ENCODE measurements at places on chromosomes 12 and 14. TPM values are rescaled to one million over a fixed set of nuclear protein-coding genes. Genes with fewer than 3 reads are reported as not detected.
A peak's percentile ranks its signal among the peaks of the same experiment; 100 is the strongest.

GRCh38 chr12:124078800-124079199 lies 105.8 kb downstream of the ZNF664 start:
- H3K36me3 ChIP-seq, result no peaks in the 10 kb centered on the region
- no peaks in the 10 kb centered on the region for H3K27me3 ChIP-seq
- H3K4me3 ChIP-seq, result no peak overlapping the region

DNA sequence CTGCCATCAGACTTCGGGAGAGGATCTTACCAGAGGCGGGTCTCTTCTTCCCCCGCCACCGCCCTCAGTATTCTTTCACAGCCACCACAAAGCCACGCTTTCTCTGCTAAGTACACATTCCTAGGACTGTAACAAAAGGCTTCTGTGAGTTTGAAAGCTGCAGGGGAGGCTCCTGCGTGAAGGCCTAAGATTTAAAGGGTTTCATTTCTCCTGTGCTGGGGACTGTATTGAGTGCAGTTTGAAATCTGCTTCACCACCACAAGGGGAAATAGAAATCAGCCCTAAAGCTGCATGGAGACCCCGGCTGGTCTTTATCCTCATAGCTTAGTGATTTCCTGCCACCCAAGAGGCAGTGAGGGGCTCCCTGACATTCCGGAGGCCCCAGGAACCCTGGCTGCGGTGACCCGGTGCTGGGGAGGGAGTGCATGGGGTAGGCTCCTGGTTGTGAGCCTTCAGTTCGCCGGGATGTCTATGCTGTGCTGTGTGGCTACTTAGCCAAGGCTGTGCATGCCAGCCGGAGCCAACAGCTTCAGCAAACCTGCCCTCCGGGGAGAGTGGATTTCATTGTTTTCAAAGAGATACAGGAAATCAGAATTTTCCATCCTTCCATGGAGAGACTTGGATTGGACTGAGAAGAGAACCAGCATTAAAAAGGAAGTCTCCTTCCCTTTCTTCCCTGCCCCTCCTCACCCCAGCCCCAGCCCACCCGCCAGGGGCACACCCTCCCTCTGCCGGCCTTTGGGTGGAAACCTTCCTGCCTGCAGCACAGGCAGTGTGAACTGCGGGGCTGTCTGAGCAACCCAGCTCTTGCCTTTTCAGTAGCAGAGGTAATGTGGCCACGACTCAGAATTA lies 163.3 kb downstream of the ETV6 start:
- no peak for DNase-seq
- no peaks in the 10 kb centered on the region for H3K27me3 ChIP-seq
- H3K27ac ChIP-seq, result no peak overlapping the region
- H3K4me1 ChIP-seq, result peaks cover 17% of the 10 kb centered on the region
- peak overlapping the region; percentile 20 for H3K4me3 ChIP-seq

GARIN6 gene
- not detected for total RNA-seq

B4GALNT3 gene
- total RNA-seq, result 0.70 TPM

DNA sequence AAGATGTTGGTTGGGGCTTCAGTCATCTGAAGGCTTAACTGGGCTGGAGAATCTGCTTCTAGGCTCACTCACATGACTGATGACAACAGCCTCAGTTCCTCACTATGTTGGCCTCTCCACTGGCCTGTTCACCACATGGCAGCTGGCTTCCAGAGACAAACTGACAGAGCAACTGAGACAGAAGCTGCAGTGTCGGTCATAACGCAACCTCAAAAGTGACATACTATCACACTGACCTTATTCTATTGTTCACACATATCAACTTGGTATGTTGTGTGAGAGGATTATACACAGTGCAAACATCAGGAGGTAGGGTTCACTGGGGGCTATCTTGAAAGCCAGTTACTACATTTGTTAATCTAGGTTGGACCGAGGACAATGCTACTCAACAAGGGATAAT lies 92.9 kb downstream of the PAWR start:
- H3K4me3 ChIP-seq, result no peak overlapping the region
- H3K27ac ChIP-seq, result no peak overlapping the region
- DNase-seq, result no peak
- no peaks in the 10 kb centered on the region for H3K27me3 ChIP-seq
- H3K4me1 ChIP-seq, result no peaks in the 10 kb centered on the region
- no peaks in the 10 kb centered on the region for H3K36me3 ChIP-seq

GRCh38 chr12:131828671-131829355 lies 620 bp downstream of the MMP17 start:
- no peak overlapping the region for H3K4me3 ChIP-seq
- H3K36me3 ChIP-seq, result no peaks in the 10 kb centered on the region
- DNase-seq, result no peak
- H3K27me3 ChIP-seq, result no peaks in the 10 kb centered on the region
- H3K4me1 ChIP-seq, result peaks cover 11% of the 10 kb centered on the region

DNA sequence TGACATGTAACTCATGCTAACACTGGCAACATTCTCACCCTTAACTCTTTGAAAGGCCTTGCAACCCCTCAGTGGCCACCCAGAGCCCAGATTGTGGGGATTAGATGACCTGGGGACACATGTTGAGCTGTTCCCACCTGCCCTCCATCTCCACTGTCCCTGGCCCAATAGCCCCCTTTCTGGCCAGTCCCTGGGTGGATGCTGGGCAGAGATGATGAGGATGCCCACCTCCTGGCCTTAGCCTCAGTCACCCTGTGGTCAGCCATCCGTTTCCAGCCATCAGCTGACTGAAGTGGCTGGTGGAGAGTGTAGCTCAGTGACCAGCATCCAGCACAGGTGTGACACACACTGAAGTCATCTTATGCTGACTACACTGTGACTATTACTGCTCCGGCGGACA lies 4.7 kb downstream of the ANHX start:
- DNase-seq, result no peak
- no peak overlapping the region for H3K4me3 ChIP-seq
- H3K27me3 ChIP-seq, result no peaks in the 10 kb centered on the region
- H3K36me3 ChIP-seq, result no peaks in the 10 kb centered on the region

DNA sequence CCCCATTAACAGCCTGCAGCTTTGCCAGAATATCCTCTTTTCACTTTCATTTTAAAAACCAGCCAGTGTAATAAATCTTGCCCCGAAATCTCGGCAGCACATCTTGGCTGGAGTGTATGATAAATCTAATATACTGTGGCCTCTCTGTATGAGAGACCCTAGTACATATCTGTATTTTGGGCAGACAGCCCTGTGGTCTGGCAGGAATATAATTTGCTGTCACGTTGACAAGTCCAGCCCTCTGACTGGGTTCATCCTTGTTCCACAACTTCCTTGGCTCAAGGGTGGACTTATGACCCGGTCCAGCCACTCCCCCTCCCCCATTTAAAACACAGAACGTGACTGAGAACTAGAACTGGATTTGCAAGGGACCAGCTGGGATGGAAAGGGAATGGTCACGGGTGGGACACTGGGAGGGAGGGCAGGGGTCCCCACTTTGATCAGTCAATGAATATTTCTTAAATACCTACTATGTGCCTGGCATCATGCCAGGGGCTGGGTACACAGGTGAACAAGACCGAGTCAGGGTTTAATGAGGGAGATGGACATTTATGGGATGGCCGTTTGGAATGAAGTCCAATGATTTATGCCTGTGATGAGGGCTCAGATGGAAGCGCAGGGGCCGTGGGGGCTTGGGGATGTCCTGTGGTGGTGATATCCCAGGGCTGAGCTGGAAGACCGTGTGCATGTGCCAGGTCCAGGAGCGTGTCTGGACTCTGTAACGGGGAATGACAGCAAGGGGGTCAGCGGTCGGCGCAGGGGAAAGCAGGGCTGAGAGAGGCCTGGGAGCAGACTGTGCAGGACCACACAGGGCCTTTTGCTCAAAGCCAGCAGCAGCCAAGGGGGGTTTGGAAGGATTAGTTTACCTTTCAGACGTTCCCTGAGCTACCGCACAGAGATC lies 190.5 kb downstream of the PHETA1 start:
- H3K4me3 ChIP-seq, result no peak overlapping the region
- no peaks in the 10 kb centered on the region for H3K4me1 ChIP-seq
- H3K27me3 ChIP-seq, result no peaks in the 10 kb centered on the region

DNA sequence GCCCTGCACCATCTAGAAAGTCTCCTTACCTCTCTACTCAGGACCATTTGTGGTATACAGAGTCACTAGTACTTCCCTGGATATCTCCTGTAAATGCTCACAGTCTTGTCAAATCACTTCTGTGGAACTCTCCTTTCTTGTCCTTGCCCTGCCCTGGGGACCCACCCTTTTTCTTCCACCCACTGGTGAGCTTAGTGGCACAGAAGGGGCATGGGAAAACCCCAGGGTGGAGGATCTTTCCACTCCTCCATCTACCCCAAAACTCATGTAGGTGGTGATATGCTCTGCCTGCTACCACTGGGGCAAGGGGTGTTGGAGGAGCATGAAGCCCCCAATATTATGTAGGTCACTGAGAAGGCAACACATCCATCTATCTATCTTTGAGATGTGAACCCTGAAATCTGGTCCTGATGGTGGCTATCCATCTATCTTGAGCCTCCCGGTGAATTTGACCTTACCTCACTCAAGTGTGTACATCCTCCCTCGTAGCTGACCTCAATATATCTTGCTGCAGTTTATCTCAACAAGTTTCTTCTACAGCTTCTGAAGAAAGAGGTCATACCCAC lies 943 bp downstream of the TESPA1 start:
- no peaks in the 10 kb centered on the region for H3K27me3 ChIP-seq
- no peaks in the 10 kb centered on the region for H3K36me3 ChIP-seq
- DNase-seq, result no peak
- peaks cover 62% of the 10 kb centered on the region for H3K4me1 ChIP-seq

DNA sequence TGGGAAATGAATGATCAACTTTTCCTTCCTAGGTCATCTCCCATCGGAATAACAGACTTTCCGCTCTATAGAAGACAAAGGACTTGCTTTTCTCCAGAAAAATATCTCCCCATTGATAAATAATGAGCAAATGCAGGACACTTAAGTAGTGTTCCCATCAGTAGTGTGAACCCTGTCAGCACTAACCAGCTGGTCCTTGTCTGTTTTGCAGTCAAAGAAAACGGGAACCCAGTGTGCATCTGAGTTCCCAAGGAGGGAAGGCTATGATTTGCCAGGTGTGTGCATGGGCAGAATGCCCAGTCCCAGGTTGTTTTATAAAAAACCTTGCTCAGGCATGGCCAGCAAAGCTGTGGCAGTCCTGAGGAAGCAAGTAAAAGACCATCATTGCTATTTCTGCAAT lies 256.5 kb upstream of the HMGA2 start:
- H3K27me3 ChIP-seq, result no peaks in the 10 kb centered on the region
- H3K4me3 ChIP-seq, result no peak overlapping the region
- no peak for DNase-seq
- H3K36me3 ChIP-seq, result no peaks in the 10 kb centered on the region
- H3K27ac ChIP-seq, result no peak overlapping the region

GRCh38 chr14:22715186-22715812 lies 51.2 kb upstream of the OXA1L start:
- H3K27me3 ChIP-seq, result peaks cover 7% of the 10 kb centered on the region
- no peak overlapping the region for H3K4me3 ChIP-seq
- no peak overlapping the region for H3K27ac ChIP-seq

GRCh38 chr12:128008341-128008740 lies 258.6 kb upstream of the TMEM132C start:
- no peak overlapping the region for H3K27ac ChIP-seq
- no peaks in the 10 kb centered on the region for H3K36me3 ChIP-seq
- H3K4me1 ChIP-seq, result no peaks in the 10 kb centered on the region
- H3K4me3 ChIP-seq, result no peak overlapping the region
- H3K27me3 ChIP-seq, result no peaks in the 10 kb centered on the region
- no peak for DNase-seq

DNA sequence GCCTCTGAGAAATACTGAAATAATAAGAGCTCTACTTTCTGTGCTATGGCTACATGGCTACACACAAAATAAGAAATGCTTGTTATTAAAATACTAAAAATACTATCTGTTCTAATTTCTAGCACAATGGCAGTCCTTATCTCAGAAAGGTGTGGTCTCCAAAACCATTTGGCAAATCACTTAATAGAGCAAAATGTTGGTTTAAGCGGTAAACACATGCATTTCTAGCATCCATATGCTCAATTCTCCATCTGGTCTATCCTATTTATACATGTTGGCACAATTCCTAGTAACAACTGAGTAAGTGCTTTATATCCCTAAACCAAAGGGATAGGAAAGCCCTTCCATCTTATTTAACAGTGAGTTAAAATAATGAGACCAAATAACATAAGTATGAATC lies 107.0 kb downstream of the PAPLN start:
- no peak for DNase-seq
- no peak overlapping the region for H3K27ac ChIP-seq
- H3K4me1 ChIP-seq, result no peaks in the 10 kb centered on the region

DNA sequence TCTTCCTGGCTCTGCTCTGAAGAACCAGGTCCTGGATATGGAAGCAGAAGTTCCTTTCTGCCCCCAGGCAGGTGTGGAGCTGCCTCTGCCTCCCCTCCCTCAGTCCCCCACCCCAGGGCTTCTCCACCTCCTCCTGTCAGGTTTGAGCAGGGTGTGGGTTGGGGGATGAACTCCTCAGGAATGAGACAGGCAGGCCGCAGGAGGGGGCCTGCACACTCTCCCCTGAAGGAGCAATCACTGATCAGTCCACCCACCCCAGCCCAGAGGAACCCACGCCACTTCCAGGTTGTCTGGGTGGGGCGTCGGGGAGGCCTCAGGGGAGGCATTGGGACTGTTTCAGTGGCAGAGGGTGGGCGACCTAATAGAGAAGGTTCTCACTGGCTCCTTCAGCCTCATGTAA lies 26.6 kb downstream of the FAIM2 start:
- H3K4me1 ChIP-seq, result no peaks in the 10 kb centered on the region
- DNase-seq, result no peak
- no peaks in the 10 kb centered on the region for H3K36me3 ChIP-seq
- no peak overlapping the region for H3K4me3 ChIP-seq

DNA sequence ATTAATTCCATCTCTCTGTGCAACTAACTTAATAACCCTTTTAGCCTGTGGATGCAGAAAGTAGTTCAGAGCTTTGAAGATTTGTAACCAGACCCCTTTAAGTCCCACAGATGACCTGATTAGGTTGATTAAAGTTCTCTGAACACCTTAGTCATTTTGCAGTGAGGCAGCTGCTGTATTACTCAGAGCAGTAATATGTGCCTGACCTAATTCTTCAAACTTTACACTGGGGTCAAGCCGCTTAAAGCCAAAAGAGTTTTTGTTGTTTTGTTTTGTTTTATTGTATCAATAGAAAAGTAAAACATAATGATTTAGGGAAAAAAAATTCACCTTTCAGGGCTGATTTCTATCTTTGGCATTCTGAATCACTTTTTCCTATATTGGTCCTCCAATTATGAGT lies 78.6 kb upstream of the PLEKHG7 start:
- no peak overlapping the region for H3K4me3 ChIP-seq
- H3K4me1 ChIP-seq, result no peaks in the 10 kb centered on the region
- H3K36me3 ChIP-seq, result no peaks in the 10 kb centered on the region
- no peaks in the 10 kb centered on the region for H3K27me3 ChIP-seq
- no peak for DNase-seq

DNA sequence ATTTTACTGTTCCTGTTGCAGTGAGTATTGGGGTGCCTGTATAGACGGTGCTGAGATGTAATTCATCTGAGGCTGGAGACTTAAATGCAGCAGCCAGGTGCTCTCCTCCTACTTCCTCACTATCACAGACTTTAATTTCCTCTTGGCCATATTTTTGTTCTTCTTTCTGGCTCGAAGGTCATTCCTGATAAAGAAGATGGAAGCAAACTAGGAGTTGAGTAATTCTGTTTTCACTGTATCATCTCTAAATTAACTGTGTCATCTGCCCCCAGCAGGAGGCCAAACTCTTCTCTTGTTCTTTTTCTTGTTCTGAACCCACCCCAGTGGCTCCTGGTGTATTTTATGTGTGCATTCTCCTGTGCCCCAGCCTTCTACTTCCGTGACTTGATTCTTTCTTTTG lies 141.7 kb upstream of the ARHGAP5 start:
- H3K27me3 ChIP-seq, result no peaks in the 10 kb centered on the region
- DNase-seq, result no peak
- H3K4me1 ChIP-seq, result no peaks in the 10 kb centered on the region
- H3K4me3 ChIP-seq, result no peak overlapping the region
- no peak overlapping the region for H3K27ac ChIP-seq

- H3K4me3 ChIP-seq, result no peak overlapping the region
- H3K36me3 ChIP-seq, result no peaks in the 10 kb centered on the region
- H3K4me1 ChIP-seq, result no peaks in the 10 kb centered on the region
- no peaks in the 10 kb centered on the region for H3K27me3 ChIP-seq
Measured at GRCh38 chr14:96409701-96410100, 17.8 kb downstream of the AK7 start.

C1QL4 gene
- not detected for total RNA-seq

All from T-cell (primary cell).